ENCODE measurements at places on chromosomes 1 and 21. TPM values are rescaled to one million over a fixed set of nuclear protein-coding genes. Genes with fewer than 3 reads are reported as not detected.

Gene CHI3L1
- polyA plus RNA-seq = not detected

Gene ZYG11A
- not detected for polyA plus RNA-seq

Gene SLC1A7
- polyA plus RNA-seq = 0.08 TPM

Gene KCNE1
- not detected for polyA plus RNA-seq

Gene CGN
- polyA plus RNA-seq = 0.36 TPM

Gene CHODL
- 0.59 TPM for polyA plus RNA-seq

Gene TMEM200B
- polyA plus RNA-seq = 0.12 TPM

Gene OR2L5
- polyA plus RNA-seq = not detected

Gene MAEL
- not detected for polyA plus RNA-seq

Gene TLCD4
- not detected for polyA plus RNA-seq

Gene CASQ2
- not detected for polyA plus RNA-seq

Gene LMNA
- polyA plus RNA-seq = 13.9 TPM

Gene XKR8
- 23.3 TPM for polyA plus RNA-seq

Gene S100A13
- polyA plus RNA-seq = 1.3 TPM

Gene SLC6A17
- not detected for polyA plus RNA-seq

Gene RPL22
- polyA plus RNA-seq = 213 TPM

Gene ALPL
- not detected for polyA plus RNA-seq

Gene PCP4L1
- not detected for polyA plus RNA-seq

Gene UBE2U
- polyA plus RNA-seq = not detected

Gene RASSF5
- polyA plus RNA-seq = 329 TPM

Gene HORMAD1
- not detected for polyA plus RNA-seq

Gene TEKT2
- not detected for polyA plus RNA-seq

Gene CASQ1
- polyA plus RNA-seq = not detected

Gene LCE6A
- not detected for polyA plus RNA-seq

Gene CFHR1
- not detected for polyA plus RNA-seq

Gene ERICH3
- polyA plus RNA-seq = not detected

Gene AXDND1
- not detected for polyA plus RNA-seq

Gene OR2C3
- not detected for polyA plus RNA-seq

Gene S100A7A
- not detected for polyA plus RNA-seq

Gene SLAMF7
- polyA plus RNA-seq = 165 TPM

Gene MACO1
- 7.5 TPM for polyA plus RNA-seq

Gene TRMT1L
- polyA plus RNA-seq = 15.3 TPM

Gene EPS8L3
- not detected for polyA plus RNA-seq

All from CD8-positive, alpha-beta memory T cell (primary cell).